ENCODE measurements at places on chromosomes 3 and 15.

DNA sequence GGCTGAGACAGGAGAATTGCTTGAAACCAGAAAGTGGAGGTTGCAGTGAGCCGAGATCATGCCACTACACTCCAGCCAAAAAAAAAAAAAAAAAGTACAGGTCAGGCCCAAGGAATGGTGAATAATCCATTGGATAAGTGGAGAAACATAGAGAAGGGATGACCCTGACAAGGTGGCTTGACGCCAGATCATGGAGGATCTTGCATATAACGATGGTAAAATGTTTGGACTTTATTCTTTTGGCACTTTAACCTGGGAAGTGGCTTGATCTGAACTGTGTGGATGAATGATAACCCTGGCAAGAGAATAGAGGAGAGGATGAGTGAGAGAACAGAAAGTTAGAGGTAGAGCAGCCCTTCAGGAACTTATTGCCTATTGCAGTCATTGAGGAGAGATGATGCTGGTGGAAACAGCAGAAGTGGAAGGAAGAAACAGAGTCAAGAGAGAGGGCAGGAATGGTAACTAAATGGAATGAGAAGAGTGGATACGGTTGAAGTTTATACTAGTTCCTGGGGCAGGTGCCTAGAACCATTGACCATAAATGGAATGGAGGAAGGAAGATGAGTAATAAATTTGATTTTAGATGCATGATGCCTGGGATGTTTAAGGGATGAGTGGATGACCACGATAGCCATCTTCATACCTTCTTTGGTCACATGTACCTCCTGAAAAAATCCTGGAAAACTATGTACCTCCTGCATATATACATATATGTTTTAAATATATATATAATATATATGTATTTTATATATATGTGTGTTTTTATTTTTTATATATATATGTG lies 57.8 kb downstream of the BLM start:
- no peak for DNase-seq

DNA sequence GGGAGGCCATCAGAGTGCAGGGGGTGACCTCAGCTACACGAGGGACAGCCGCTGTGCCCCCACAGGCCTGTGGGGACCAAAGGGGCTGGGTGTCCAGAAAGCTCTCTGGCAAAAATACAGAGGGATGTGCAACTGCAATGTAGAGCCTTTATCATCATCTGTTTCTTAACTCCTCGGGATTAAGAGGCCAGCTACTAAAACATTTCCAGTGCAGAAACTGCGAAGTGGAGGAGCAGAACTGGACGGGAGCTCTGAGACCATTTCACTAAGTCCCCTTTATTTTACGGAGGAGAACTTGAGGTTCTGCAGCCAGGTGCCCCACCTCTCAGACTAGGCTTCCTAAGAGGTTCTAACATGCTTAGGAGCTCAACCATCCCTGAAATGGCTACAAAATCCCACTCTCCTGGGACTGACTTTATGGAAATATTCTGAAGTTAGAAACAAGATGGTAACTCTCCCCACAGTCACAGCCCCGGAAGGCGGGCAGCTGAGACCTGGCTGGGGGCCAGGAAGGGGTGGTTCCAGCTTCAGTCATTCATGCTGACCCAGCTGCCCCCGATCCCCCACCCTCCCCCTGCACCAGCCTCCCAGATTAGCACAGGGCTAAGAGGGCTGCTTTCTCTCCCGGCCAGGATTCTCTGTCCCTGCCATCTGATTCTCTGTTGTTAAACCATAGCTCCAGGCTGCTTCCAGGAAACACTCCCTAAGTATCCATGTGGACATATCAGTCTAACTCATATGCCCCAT lies 40.3 kb downstream of the UMPS start:
- peak; percentile 37 for DNase-seq

DNA sequence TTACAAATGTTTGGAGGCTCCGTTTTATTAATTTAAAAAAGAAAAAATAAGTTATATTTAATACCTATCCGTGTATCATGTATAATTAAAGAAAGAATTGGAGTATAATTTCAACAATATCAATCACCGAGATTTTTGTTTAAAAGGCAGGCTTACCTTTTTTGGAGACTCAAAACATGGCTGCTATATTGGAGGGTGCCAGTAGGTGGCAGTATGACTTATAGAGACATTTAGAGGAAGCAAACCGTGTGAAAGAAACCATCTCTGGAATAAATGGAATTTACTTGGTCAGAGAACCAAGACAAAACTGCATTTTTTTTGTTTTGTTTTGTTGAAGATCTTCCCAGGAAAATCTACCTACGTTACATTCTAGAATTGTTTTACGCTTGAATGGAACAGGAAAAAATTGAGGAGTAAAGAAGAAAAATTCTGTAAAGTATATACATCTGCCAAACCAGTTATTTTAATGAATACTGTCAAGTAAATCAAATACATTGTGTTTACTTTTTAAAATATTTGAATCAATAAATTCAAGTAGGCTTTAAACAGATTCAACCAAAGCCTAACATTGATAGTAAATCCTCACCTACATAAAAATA lies 802.6 kb upstream of the ALCAM start:
- no peak for DNase-seq

- no peak for DNase-seq
Observed at GRCh38 chr3:71640331-71640983, 56.9 kb upstream of the FOXP1 start.

- no peak for DNase-seq
Observed at GRCh38 chr3:12681943-12682390, 18.1 kb upstream of the RAF1 start.

GRCh38 chr3:152870027-152870426 lies 35.1 kb downstream of the P2RY1 start:
- DNase-seq, result no peak

GRCh38 chr3:151974067-151974466 lies 100.6 kb downstream of the SUCNR1 start:
- DNase-seq, result no peak

GRCh38 chr3:100175637-100176280 lies 61.5 kb upstream of the FILIP1L start:
- DNase-seq, result no peak

DNA sequence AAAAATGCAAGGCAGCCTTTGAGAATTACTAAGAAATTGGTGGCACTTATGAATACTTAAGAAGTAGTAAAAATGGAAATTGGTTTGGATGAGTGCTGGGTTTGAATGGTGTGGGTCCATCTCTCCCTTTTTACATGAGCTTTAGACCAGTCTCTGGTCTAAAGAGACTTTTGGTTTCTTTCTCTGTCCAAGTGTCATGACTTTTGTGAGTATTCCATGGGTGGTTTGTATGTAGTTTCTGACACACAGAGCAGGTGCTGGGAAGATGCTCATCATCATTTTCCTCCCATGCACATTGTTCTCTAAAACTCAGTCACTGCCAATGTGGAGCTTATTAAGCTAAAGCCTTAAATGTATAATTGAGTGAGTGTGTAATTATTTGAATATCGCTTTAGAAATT lies 63.5 kb downstream of the KAT2B start:
- DNase-seq, result no peak

GRCh38 chr15:58864602-58865424 lies 68.7 kb downstream of the SLTM start:
- DNase-seq, result no peak

DNA sequence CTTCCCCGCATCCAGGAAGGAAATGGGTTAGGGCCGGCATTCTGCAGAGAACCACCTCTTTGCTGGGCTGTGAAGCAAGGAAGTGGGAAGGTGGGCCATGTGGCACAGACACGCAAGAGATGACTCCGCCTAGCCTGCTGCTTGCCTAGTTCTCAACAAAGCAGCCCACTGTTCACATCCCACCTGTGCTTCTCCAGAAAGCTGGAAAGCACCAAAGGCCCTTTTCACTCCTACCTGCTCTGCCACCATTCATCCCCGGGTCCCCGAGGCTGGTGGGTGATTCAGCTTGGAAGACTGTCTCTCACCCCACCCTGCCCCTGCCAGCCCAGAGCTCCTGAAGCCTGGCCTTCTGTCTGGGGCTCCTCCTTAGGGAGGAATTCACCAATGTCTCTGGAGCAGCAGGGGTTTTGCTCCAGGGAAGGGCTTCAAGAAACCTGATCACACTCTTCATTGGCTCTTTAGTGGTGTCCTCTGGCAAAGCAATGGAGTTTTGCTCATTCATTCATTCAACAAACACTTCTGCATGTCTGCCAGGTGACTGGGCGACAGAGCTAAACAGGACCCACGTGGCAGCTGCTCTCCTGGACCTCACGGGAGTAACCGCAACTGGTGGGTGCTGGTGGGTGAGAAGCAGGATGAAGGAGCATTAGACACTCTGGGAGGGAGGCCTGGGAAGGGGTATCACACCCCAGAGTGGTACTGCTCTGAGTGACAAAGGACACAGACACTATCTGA lies 145.4 kb upstream of the TLE3 start:
- no peak for DNase-seq

- DNase-seq, result no peak
Observed at GRCh38 chr3:147462856-147463255, 53.7 kb downstream of the ZIC1 start.

GRCh38 chr15:41949401-41950126 lies 22.8 kb downstream of the EHD4 start:
- DNase-seq, result no peak

DNA sequence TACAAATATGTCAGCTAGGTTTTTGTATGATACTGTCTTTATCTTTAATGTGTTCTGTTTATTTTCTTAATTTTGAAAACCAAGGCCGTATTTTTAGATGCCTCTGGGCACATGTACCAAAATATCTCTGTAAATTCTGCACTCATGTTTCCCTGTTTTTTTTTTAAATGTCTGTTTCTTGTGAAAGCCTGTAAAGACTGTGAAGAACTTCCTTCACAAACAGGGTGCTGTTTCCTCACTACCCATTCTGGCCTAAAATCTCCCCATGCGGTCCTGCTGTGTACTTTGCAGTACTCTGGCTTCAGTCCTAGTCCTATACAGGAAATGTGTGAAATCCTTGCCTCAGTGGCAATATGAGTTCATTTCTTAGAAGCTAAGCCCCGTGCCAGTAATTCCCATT lies 133.4 kb upstream of the ZBTB20 start:
- DNase-seq, result no peak

- no peak for DNase-seq
Observed at GRCh38 chr3:4643904-4644547, 150.9 kb downstream of the ITPR1 start.

GRCh38 chr3:175913286-175913685 lies 1054.2 kb downstream of the NAALADL2 start:
- DNase-seq, result no peak

DNA sequence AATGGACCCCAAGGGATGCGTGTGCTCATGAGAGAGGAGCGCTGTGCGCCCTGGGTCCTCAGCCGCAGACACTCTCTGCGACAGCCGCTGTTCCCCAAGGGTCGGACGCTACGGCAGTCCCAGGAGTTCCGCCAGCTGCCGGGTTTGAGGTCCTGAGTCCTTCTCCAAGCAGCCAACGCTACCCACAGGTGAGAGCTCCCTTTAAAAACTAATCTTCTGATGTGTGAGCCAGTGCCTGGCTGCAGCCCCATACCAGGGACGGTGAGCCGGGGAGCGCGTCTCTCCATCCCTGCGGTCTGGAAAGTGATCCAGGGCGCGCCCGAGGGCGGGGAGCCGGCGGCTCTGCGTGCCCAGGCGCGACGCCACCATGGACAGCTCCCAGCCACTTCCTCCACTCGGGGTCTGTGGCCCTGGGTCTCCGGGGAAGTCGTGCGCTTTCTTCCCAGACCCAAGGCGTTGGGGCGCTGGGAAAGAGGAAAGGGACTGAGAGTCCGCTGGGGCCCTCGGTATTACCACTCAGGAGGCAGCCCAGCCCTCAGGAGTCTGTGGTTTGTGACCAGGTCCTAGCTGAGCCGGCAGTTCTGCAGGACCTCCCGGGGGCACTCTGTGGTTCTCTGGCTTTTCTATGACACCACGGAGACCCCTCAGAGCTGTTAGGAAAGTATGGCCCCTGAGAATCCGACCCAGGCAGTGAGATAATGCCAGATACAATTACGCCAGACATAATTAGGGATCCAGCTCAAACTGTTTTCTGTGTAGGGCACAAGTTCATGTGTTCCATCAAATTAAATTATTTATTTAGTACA lies 1.4 kb downstream of the CEMIP start:
- DNase-seq, result no peak

- DNase-seq, result no peak
Observed at GRCh38 chr15:89400116-89400781, 65.6 kb upstream of the POLG start.

DNA sequence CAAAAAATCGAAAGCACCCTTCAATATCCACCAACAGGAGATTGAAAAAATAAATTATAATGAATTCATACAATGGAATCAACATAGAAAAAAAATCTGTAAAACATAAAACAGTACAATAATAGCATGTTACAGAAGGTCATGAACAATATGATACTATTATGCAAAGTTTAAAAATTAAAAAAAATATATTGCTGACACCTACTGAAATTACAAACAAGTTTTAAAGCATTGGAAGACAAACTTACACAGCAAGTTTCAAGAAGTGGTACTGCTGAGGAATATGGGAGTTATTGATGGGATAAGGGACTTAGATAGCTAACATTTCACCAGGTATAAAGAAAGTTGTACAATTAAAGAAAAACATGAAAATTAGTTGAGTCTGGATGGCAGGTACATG lies 89.4 kb downstream of the EFL1 start:
- DNase-seq, result no peak

DNA sequence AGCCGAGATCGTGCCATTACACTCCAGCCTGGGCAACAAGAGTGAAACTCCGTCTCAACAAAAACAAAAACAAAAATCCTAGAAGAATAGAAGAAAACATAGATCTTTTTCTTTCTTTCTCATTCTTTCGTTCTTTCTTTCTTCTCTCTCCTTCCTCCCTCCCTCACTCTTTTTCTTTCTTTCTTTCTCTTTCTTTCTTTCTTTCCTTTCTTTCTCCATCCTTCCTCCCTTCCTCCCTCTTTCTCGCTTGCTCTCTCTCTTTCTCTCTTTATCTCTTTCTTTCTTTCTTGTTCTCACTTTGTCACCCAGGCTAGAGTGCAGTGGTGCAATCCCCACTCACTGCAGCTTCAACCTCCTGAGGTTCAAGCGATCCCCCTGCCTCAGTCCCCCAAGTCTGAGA lies 33.8 kb upstream of the MUC4 start:
- no peak for DNase-seq

GRCh38 chr3:56911363-56911762 lies 109.6 kb upstream of the ARHGEF3 start:
- DNase-seq, result no peak

- DNase-seq, result no peak
Observed at GRCh38 chr15:26910715-26911114, 43.9 kb downstream of the GABRA5 start.

- no peak for DNase-seq
Observed at GRCh38 chr3:37537914-37538691, 323.6 kb upstream of the CTDSPL start.

Data from amygdala (tissue), 56 donors.